ENCODE measurements at places on chromosomes 3 and 15. TPM values are rescaled to one million over a fixed set of nuclear protein-coding genes. Genes with fewer than 3 reads are reported as not detected.

Gene PLA1A
- total RNA-seq = not detected

Gene GRIP2
- total RNA-seq = not detected

Gene RNU6-1
- total RNA-seq = not detected

Gene ST8SIA2
- not detected for total RNA-seq

Gene TIMMDC1
- total RNA-seq = 93.6 TPM

Gene RFTN1
- 93.7 TPM for total RNA-seq

Gene ARHGEF26
- total RNA-seq = 0.18 TPM

Gene AHSG
- total RNA-seq = not detected

Gene RBP2
- total RNA-seq = not detected

Gene SHF
- total RNA-seq = 16.3 TPM

Gene LRRC31
- total RNA-seq = 0.07 TPM

Gene FSIP1
- 0.16 TPM for total RNA-seq

Gene CCDC33
- not detected for total RNA-seq

Gene ZDHHC3
- 38.0 TPM for total RNA-seq

Gene SLC28A1
- total RNA-seq = not detected

Gene ZNF385D
- not detected for total RNA-seq

DNA sequence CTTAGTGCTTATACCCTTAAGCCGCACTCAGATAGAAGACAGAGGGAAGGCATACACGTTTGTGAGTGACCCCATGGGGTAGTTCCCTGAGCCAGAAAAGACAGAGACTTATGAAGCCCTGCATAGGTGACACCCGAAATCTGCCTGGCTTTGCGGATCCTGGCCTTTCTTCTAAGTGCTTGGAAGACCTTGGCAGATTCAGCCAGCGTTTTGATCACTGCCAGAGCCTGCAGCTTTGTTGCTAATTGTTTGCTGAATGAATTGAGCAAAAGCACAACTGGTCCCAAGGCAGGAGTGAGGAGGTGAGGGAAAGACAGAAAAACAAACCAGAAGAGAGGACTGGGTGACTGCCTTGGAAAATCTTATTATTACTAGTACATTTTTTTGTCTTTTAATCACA lies 168.3 kb upstream of the ICE2 start:
- H3K4me1 ChIP-seq = peaks cover 24% of the 10 kb centered on the region
- H3K4me3 ChIP-seq = no peak overlapping the region
- no peak overlapping the region for H3K27ac ChIP-seq

DNA sequence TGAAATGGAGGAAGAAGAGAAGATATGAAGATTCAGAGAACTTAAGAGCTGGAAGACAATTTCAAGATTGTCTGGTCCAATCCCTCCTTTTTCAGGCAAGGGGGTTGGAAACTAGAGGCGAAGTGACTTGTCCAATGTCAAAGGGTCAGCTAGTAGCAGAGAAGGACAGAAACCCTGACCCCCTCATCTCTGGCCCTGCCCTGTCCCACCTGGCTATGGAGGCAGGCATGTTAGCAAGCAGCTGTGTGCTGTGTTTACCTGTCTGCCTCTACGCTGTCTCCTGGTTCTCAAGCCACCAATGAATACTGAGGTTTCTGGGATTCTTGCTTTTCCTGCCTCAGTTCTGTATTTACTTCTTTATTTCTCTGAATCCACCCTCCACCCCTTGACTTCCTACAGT lies 342 bp downstream of the TGM5 start:
- H3K36me3 ChIP-seq = no peaks in the 10 kb centered on the region
- no peak overlapping the region for H3K27ac ChIP-seq
- H3K4me3 ChIP-seq = no peak overlapping the region
- H3K4me1 ChIP-seq = peaks cover 2% of the 10 kb centered on the region
- DNase-seq = no peak

- H3K27me3 ChIP-seq = no peaks in the 10 kb centered on the region
- H3K27ac ChIP-seq = no peak overlapping the region
- peaks cover 9% of the 10 kb centered on the region for H3K4me1 ChIP-seq
- DNase-seq = no peak
Observed at GRCh38 chr3:122886946-122887345, 92.1 kb downstream of the SLC49A4 start.

GRCh38 chr3:23950293-23950692 lies 5.2 kb downstream of the NR1D2 start:
- no peak overlapping the region for H3K27ac ChIP-seq
- no peaks in the 10 kb centered on the region for H3K36me3 ChIP-seq
- DNase-seq = no peak

GRCh38 chr15:36609793-36610192 lies 30.4 kb downstream of the CDIN1 start:
- no peak overlapping the region for H3K4me3 ChIP-seq
- no peak overlapping the region for H3K27ac ChIP-seq
- no peaks in the 10 kb centered on the region for H3K4me1 ChIP-seq
- no peak for DNase-seq

- no peak overlapping the region for H3K4me3 ChIP-seq
- no peaks in the 10 kb centered on the region for H3K4me1 ChIP-seq
- H3K27ac ChIP-seq = no peak overlapping the region
Observed at GRCh38 chr15:60275624-60276023, 122.2 kb downstream of the ANXA2 start.

DNA sequence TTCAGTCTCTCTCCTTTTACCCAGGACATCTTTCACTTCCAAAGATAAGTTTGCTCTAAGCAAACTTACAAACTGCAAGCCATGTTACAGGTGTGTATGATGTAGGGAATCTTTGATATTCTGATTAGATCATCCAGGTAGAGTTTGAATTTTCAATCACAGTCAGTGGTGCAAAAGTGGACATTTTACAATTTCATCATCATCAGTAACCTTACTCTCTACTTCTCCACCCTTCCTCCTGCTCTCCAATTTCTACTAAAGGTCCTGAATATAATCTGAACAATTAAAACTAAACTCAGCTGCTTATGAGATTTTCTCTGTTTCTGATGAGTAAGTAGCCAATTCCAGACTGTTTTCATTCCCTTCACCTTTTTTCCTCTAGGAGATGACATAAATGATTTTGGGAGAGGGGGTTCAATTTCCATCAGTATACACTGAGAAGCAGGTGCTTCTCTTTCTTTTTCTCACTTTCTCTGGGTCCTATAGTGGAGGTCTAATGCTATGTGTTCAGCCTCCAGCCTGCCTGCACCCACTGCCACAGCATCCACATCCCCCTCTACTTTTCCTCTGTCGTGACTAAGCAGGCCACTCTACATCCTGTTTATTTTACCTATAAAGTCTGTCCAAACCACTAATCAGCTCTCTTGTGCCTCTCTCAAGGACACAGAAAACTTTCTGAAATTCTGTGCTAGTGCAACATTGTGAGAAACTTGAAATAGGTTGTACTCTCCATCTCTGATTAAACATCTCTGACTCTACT lies 27.6 kb downstream of the SUCNR1 start:
- H3K4me3 ChIP-seq = no peak overlapping the region
- DNase-seq = no peak
- H3K36me3 ChIP-seq = no peaks in the 10 kb centered on the region
- peaks cover 30% of the 10 kb centered on the region for H3K4me1 ChIP-seq
- H3K27ac ChIP-seq = no peak overlapping the region
- H3K27me3 ChIP-seq = peaks cover 22% of the 10 kb centered on the region

DNA sequence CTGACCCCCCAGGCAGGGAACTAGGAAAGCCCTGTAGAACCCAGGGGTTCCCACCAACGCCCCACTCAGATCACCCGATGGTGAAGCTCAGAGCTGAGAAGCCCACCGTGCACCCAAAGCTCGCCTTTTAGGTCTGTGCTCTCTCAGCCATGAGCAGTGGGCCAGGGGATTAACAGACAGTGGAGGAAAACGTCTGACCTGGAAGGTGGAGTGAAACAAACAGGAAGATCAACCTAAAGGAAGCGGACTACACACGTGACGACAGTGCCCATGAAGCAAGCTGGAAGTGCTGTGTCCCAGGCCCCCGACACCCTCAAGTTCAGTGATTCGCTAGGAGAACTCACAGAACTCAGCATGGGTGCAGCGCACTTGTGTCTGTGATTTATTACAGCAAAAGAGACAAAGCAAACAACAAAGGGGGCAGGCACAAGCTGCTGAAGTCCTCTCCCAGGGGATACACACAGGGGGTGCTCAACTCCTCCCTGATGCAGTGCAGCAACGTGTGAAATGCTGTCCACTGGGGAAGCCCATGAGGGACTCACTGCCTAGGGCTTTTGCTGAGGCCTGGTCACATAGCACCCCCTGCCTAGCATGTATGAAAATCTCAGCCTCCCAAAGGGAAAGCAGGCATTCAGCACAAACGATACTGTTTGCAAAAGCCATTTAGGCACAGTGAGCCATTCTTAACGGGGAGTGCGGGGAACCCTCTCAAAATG lies 43.5 kb downstream of the CFAP92 start:
- H3K4me3 ChIP-seq = no peak overlapping the region
- H3K4me1 ChIP-seq = no peaks in the 10 kb centered on the region
- no peak for DNase-seq
- peaks cover 8% of the 10 kb centered on the region for H3K27me3 ChIP-seq
- H3K27ac ChIP-seq = no peak overlapping the region

GRCh38 chr15:73368301-73369136 lies at the start of gene HCN4:
TSS of gene HCN4 (minus strand) at chr15:73368958. CDS start at chr15:73368270, 688 bp downstream.
- DNase-seq = no peak
- H3K4me1 ChIP-seq = no peaks in the 10 kb centered on the region
- H3K36me3 ChIP-seq = no peaks in the 10 kb centered on the region
- H3K4me3 ChIP-seq = no peak within 1 kb of the TSS
- H3K27me3 ChIP-seq = peaks cover 51% of the 10 kb centered on the region
- H3K27ac ChIP-seq = no peak within 1 kb of the TSS

DNA sequence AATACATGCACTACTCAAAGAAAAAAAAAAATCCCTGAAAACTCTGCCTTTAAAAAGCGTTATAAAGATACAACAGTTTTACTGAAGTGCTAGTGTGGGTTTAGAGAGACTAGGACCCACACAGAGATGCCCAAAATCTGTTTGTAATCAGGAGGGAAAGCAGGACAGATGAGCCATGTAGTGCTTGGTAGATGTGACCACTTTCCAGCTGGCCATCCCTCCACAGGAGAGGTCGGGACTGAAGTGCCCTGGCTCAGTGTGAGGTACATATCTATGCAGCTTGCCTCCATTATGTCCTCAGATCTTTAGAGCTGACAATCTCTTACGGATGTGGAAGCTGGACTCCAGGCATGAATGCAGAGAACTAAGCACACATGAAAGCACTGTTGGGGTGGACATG lies 57.5 kb upstream of the NANOGP8 start:
- no peak overlapping the region for H3K27ac ChIP-seq
- H3K36me3 ChIP-seq = no peaks in the 10 kb centered on the region
- no peaks in the 10 kb centered on the region for H3K4me1 ChIP-seq
- H3K4me3 ChIP-seq = no peak overlapping the region
- DNase-seq = no peak

GRCh38 chr3:16407366-16407765 lies 106.1 kb downstream of the RFTN1 start:
- no peak overlapping the region for H3K4me3 ChIP-seq
- H3K4me1 ChIP-seq = peaks cover 12% of the 10 kb centered on the region
- no peak for DNase-seq
- H3K27me3 ChIP-seq = no peaks in the 10 kb centered on the region
- H3K27ac ChIP-seq = no peak overlapping the region
- peaks cover 26% of the 10 kb centered on the region for H3K36me3 ChIP-seq

GRCh38 chr3:183513046-183513706 lies 42.3 kb downstream of the KLHL6 start:
- H3K4me1 ChIP-seq = peaks cover 53% of the 10 kb centered on the region
- peaks cover 33% of the 10 kb centered on the region for H3K36me3 ChIP-seq
- no peaks in the 10 kb centered on the region for H3K27me3 ChIP-seq
- peak; percentile 44 for DNase-seq
- H3K4me3 ChIP-seq = no peak overlapping the region

DNA sequence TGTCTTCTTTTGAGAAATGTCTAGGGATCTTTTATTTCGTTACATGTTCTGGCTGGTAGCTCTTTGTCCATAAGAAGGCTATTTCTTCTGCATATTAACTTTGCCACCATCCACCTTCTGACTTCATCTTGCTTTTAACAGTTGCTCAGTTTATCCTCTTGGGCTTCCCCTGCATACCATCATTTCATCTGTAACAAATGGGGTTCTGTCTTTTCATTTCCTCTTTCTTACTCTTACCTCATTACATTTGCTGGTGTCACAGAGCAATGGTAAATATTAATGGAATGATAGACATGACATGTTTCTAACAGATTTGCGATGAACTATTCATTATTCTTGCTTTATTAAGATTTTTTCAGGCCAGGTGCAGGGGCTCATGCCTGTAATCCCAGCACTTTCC lies 62.4 kb downstream of the GASK1A start:
- H3K4me1 ChIP-seq = peaks cover 5% of the 10 kb centered on the region
- H3K36me3 ChIP-seq = no peaks in the 10 kb centered on the region
- H3K27ac ChIP-seq = no peak overlapping the region
- peaks cover 4% of the 10 kb centered on the region for H3K27me3 ChIP-seq

- H3K27me3 ChIP-seq = peaks cover 2% of the 10 kb centered on the region
- no peaks in the 10 kb centered on the region for H3K36me3 ChIP-seq
- no peak overlapping the region for H3K27ac ChIP-seq
- H3K4me1 ChIP-seq = no peaks in the 10 kb centered on the region
Observed at GRCh38 chr15:33492434-33493052, 181.8 kb downstream of the RYR3 start.

GRCh38 chr3:39170461-39170860 lies 17.1 kb upstream of the CSRNP1 start:
- DNase-seq = no peak
- H3K27ac ChIP-seq = no peak overlapping the region
- H3K27me3 ChIP-seq = peaks cover 2% of the 10 kb centered on the region
- H3K4me3 ChIP-seq = no peak overlapping the region
- peaks cover 17% of the 10 kb centered on the region for H3K4me1 ChIP-seq

GRCh38 chr3:50156549-50157493 lies 1.7 kb downstream of the SEMA3F start:
- H3K4me1 ChIP-seq = peaks cover 5% of the 10 kb centered on the region
- H3K27ac ChIP-seq = no peak overlapping the region
- no peak for DNase-seq
- no peaks in the 10 kb centered on the region for H3K36me3 ChIP-seq
- H3K27me3 ChIP-seq = peaks cover 33% of the 10 kb centered on the region
- H3K4me3 ChIP-seq = no peak overlapping the region

- no peaks in the 10 kb centered on the region for H3K36me3 ChIP-seq
- H3K27me3 ChIP-seq = no peaks in the 10 kb centered on the region
- no peak overlapping the region for H3K27ac ChIP-seq
- no peak for DNase-seq
- H3K4me3 ChIP-seq = no peak overlapping the region
- no peaks in the 10 kb centered on the region for H3K4me1 ChIP-seq
Observed at GRCh38 chr3:104133630-104134029, 1233.1 kb upstream of the ALCAM start.

DNA sequence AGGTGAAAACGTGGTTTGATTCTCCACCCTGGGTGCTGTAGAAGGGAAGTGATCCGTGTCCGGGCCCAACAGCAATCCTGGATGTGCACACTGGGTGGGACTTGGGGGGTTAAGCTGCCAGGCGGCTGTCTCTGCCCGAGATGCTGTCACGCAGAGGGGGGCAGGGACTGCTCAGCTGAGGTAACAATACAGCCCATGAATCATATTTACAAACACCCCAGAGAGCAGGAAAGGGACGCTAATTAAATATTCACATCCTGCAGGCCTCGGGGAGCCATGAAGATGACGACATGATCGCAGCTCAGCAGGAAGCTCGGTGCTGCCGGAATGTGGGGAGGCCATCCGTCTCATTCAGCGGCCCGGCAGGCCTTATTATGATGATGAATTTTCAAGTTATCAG lies 17.9 kb upstream of the CRABP1 start:
- H3K36me3 ChIP-seq = no peaks in the 10 kb centered on the region
- no peak overlapping the region for H3K27ac ChIP-seq
- no peaks in the 10 kb centered on the region for H3K4me1 ChIP-seq

- H3K36me3 ChIP-seq = no peaks in the 10 kb centered on the region
- no peak for DNase-seq
- no peak overlapping the region for H3K27ac ChIP-seq
- H3K4me3 ChIP-seq = peak overlapping the region; percentile 17
- H3K4me1 ChIP-seq = peaks cover 17% of the 10 kb centered on the region
- peaks cover 47% of the 10 kb centered on the region for H3K27me3 ChIP-seq
Observed at GRCh38 chr15:100922192-100923040, 3.3 kb downstream of the LRRK1 start.

Measured in activated T-helper 2 cell treated with anti-CD3 and anti-CD28 coated beads, Interferon-gamma antibody, Interleukin-2, Interleukin-4, amounts not matched to agents 10 μg/mL and 5 μg/mL and 100 μg/mL, durations not matched to agents 14 hours and 24 hours and 36 hours (primary cell).